ENCODE measurements at places on chromosomes 13 and 19. TPM values are rescaled to one million over a fixed set of nuclear protein-coding genes. Genes with fewer than 3 reads are reported as not detected.

The R3HDM4 gene
- total RNA-seq, result 41.9 TPM

The CD33 gene
- total RNA-seq, result not detected

The ZNF836 gene
- 3.3 TPM for total RNA-seq

The EBI3 gene
- total RNA-seq, result 1.3 TPM

The SLC8A2 gene
- total RNA-seq, result not detected

The HTR2A gene
- total RNA-seq, result not detected

The ZNF667 gene
- 2.6 TPM for total RNA-seq

The DLEU7 gene
- not detected for total RNA-seq

The ZNF552 gene
- total RNA-seq, result 6.6 TPM

Data from placental pericyte (primary cell).